Stimulated activated CD8-positive, alpha-beta memory T cell treated with anti-CD3 and anti-CD28 coated beads, Interleukin-4, amount 100 ng/mL, for 1 hour (primary cell): ENCODE measurements at places on chromosomes 11 and 22.

GRCh38 chr11:20025332-20025840, 134.9 kb downstream of the DBX1 start:
- no peak for DNase-seq

DNA sequence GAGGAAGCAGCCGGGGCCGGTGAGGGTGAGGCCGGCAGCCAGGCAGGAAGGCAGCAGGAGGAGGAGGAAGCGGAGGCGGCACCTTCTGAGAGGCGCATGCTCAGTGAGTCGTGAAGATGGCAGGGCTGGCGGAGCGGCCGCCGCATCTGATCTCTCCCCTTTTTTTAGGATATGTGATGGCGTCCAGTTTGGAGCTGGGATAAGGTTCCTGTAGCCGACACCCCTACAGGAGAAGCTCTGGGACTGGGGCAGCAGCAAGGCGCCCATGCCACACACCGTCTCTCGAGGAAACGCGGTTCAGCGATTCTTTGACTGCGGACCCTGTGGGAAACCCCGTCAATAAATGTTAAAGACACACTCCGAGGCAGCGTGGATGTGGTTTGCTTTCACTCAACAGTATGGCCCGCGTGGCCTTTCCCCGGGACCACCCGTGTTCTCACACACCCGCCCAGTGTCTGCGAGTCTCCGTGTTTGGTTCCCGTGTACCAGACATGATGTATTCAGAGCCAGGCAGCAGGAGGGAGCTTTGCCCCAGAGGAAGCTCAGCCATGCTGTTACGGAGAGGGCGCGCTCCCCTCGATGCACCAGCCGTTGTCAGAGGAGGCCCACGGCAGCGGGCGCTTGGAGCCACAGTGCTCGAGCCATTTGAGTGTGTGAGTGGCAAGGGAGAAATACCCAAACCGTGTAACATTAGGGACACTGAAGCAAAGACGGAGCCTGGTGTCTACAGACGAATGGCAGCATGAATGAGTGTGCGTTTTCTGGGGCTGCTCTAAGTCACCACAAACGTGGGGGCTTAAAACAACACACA, 27.7 kb upstream of the PARVB start:
- DNase-seq, result peak; percentile 46

DNA sequence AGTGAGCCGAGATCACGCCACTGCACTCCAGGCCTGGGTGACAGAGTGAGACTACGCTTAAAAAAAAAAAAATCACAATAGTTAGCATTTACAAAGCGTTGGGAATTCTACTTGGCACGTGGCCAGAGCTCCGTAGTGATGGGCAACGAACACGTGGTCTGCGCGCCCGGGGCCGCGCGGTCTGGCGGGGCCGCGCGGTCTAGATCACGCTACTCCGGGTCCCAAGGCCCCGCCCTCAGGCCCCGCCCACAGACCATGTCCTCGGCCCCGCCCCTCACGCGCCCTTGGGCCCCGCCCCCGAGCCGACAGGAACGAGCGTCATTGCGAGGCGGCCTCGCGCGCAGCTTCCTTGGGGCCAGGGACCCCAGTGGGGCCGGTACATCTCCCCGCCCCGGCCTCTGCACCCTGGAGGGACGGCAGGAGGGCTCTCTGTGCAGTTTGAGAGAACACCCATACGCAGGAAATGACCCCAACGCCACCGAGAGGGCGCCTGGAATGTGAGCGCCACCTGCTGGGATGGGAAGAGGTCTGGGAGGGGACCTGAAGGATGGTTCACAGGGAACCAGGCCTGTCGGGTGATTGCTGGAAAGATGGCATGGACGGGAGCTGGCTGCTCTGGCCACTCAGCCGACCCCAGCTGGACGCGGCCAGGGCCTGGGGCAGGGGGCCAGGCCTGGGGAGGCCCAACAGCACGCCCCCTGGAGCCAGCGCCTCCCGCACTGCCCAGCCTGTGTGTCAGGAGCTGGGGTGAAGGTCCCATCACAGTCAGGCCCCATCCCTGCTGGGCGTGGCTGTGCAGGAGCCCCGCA, 2.0 kb upstream of the PTDSS2 start:
- DNase-seq, result peak; percentile 96

GRCh38 chr11:69650832-69651344, 9.9 kb downstream of the CCND1 start:
- no peak for DNase-seq

GRCh38 chr11:65611028-65611757, 2.8 kb downstream of the MAP3K11 start:
- no peak for DNase-seq

- DNase-seq, result no peak
Observed at GRCh38 chr22:32237906-32238305, 17.2 kb downstream of the SLC5A4 start.

DNA sequence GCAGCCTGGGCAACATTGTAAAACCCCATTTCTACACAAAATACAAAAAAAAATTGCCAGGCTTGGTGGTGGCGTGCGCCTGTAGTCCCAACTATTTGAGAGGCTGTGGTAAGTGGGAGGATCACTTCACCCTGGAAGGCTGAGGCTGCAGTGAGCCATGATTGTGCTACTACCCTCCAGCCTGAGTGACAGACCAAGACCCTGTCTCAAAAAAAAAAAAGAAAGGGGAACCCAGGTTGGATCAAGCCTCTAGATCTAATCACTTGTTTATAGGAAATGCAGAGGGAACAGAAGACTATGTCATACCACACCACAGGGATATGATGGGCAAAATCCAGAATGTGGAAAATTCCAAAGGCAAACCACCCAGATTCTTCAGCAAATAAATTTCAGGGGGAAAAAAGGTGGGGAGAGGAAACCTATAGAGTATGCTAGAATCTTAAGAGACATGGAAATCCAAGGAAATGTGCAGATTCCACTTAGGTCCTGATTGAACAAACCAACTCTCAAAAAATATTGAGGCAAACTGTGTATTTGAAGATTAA, 16.5 kb upstream of the MALAT1 start:
- no peak for DNase-seq

DNA sequence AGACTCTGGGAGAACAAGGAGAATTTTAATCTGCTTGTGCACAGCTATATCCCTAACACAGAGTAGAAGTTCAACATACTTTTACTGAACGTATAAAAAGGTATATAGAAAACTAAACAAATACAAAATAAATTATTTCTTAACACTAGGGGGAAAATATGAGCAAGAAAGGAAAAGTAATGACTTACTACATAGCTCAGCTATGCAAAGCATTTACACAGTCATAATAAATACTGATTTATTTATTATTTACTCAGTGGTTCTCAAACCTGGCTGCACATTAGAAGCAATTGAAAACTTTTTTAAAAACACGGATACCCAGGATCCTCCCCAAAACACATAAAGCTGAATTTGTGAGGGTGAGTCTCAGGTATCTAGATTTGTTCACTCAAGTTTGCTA, 182.5 kb downstream of the TTC28 start:
- no peak for DNase-seq

DNA sequence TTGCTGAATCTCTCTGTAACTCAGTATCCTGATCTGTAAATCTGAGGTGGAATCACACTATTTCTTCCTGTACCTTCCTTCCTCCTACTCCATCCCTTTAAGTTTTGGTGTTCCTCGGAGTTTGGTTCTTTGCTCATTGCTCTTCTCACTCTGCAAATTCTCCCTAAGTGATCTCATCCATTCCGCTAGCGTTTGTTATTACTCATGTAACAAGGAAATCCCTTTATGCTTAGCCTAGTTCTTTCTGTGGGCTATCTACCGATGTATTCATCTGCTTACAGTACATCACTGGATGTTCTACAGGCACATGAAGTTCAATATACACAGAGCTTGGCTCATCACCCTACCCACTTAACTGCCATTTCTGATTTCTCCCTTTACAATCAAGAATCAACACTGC, 1.6 kb upstream of the CEP295 start:
- DNase-seq, result no peak

DNA sequence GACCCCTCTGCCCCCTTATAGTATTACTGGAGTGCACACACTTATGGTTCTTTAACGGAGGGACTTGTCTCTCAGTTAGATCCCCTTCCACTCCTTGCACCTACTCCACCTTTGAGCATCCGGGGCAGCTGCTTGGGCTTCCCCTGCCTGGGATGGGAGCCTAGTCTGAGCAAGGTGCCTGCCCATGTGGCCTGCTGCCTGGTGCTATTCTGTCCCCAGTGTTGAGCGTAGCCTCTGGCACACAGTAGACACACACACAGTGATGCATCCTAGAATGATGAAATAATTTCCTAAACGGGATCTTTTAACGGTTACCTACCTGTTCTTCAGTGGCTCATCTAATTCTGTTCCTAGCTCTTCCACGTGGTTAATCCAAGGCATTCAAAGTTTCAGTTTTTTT, 22.4 kb downstream of the PPFIA1 start:
- no peak for DNase-seq

GRCh38 chr11:45151362-45151982, 5.0 kb downstream of the PRDM11 start:
- no peak for DNase-seq

DNA sequence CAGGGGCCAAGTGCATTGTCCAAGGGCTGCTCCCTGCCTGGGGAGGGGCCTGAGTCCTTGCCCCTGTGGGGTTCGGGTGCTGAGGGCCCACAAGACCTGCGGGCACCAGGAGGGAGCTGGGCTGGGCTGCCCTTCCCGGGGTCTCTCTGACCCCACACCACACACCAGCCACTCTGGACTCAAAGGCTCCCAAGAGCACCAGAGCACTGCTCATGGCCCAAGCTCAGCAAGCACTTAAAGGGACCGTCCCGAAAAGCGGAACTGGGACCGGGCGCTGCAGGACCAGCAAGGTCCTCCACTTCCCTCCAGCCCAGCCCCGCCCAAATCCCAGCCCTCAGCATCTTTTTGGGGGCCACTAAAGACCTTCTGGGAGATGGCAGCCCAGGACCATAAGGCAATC, 5.3 kb downstream of the LSP1 start:
- DNase-seq, result no peak

DNA sequence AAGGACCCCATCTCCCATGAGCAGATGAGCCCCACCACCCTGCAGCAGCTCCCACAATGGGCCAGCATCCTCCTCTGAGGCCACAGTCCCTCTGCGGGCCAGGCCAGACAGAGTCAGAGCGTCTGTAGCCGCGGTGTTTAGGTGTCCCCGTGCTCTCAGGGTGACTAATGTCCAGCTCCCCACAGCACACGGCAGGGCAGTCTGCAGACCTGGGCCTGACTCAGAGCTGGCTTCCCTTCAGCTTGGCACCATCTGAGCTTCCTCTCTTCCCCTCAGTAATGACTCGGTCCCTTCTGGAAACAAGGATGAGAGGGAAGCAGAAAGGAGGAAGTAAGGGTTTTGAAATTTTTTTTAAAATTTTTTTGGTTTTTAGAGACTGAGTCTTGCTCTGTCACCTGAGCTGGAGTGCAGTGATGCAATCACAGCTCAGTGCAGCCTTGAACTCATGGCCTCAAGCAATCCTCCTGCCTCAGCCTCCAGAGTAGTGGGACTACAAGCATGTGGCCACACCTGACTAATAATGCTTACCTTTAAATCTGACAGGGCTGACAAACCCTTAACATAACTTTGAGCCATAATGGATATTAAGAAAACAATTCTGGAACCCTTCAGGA, 28.5 kb downstream of the LRRC74B start:
- DNase-seq, result no peak

DNA sequence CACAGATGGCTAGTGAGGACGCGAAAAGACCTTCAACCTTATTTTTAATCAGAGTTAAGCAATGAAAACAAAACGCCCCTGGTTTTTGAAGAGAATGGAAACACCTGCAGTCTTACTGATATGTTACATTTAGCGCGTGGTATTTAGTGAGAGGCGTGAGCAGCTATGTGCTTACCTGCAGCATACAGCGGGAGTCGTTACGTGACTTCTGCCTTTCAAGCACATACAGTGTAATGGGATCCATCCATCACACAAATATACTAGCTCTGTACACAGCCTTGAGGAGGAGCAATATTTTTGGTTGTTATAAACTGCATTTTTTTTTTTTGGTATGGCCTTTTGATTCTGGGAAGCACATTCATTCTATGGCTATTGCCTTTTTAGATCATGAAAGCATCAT, 5.5 kb downstream of the KRTAP5-2 start:
- DNase-seq, result no peak

- DNase-seq, result no peak
Observed at GRCh38 chr22:20391222-20391621, 2.7 kb upstream of the ZNF74 start.

DNA sequence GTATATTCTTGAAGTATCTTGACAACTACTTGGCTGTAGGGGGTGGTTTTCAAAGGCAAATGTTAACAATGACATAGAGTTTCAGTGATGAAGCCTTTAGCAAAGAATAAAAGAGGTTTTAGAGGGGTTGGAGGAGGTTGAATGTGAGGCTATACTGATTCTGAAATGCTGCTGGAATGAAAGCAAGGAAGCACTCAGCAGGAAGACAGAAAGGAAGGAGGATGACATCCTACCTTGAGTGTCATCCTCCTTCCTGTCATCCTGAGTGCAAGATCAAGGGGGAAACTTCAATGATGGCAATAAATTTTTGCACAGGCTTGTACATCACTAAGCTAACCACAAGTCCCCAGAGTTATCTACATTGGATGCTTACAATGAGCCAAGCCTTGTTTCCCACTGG, 120.5 kb downstream of the APIP start:
- DNase-seq, result no peak

DNA sequence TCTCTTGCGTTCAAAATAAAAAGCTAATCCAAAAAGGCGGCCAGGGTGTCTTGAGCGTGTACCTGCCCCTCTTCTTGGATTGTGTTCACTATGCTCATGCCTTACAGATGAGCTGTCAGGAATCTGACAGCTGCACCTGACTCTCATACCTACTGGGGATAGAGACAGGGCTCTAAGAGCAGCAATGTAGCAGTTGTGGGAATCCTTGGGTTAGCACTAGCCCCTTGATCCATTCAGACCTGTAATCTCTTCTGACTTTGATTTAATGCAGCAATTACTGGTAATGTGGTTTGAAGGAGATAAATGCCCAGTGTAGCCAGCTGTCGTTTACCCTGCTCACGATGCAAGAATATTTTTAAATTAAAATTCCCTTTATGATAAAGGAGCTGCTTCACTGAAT, 145.8 kb downstream of the APOL5 start:
- no peak for DNase-seq

DNA sequence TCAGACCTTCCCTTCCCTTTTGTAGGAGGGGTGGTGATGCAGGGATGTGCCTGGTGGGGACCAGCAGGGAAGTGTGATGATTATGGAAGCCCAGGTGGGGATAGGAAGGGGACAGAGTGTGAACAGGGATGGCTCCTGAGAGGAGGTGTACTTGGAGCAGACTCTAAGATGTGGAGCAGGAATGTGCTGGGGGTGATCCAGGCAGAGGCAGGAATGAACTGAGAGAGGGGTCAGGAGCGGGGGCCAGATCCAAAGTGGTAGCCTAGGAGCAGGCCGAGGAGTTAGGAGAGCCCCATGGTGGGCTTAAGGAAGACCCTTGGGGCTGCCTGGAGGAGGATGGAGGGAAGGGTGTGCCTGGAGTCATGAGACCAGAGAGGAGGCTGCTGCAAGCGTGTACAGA, 3.7 kb downstream of the NPTXR start:
- no peak for DNase-seq

DNA sequence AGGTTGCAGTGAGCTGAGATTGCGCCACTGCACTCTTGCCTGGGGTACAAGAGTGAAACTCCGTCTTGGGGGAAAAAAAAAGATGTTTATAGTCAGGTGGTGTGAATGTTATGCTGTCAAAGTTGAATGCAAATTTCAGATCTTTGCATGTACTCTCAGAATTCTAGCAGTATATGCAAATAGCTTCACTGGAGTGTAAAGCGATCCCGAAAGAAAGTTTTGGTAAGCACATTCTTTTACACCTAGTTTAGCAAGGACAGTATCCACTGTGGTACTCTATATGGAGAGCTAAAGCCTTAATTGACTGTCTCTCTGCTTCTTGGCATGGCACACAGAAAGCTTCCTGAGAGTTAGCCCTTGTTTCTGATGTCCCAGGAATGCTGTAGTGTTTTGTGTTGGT, 4.0 kb downstream of the JAM3 start:
- DNase-seq, result no peak
